Gastrocnemius medialis (tissue), 4 donors: ENCODE measurements at places on chromosomes 5 and 9. TPM values are rescaled to one million over a fixed set of nuclear protein-coding genes. Genes with fewer than 3 reads are reported as not detected.

The NOL8 gene
- total RNA-seq, result 11.5 TPM

The IFNA2 gene
- not detected for total RNA-seq

The LCN15 gene
- total RNA-seq, result not detected

The INSYN2B gene
- 0.07 TPM for total RNA-seq

The PHF24 gene
- not detected for total RNA-seq

The PLCXD3 gene
- 0.75 TPM for total RNA-seq

The FBP1 gene
- 0.46 TPM for total RNA-seq

The PPP1R26 gene
- 4.2 TPM for total RNA-seq

- DNase-seq, result no peak
Measured at GRCh38 chr9:130058887-130059286, 5.2 kb downstream of the GPR107 start.

GRCh38 chr9:120257483-120257882, 322.5 kb downstream of the CDK5RAP2 start:
- no peak for DNase-seq

- no peak for DNase-seq
Measured at GRCh38 chr5:112535356-112535755, 116.3 kb upstream of the EPB41L4A start.

DNA sequence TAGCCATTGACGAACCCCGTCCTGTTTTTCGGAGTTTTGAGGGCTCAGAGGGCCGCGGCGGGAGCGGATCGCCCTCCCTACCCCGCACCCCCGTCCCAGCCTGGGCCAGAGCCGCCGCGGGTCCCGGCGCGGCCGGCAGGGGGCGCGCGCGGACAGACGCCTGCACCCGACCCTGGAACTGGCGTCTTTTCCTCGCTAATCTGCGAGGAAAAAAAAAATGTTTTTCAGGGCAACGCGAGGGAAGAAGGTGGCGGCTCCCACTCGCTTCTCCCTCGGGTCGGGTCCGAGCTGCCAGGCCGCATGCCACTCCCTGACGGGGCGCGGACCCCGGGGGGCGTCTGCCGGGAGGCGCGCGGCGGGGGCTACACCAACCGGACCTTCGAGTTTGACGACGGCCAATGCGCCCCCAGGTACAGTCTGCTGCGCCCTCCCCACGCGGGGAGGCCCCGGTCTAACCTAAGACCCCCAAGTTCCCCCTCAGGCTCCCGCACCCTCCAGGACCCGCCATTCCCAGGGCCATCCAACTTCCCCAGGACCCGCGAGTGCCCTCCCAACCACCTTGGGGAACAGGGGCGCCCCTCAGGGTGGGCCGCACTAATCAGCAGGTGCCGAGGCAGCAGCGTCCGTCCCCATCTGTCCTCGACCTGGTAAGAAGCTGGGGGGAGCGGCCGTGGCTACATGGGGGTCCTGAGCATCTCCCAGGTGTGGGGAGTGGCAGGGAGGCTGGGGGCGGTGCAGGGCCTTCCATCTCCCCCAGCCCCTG, at the start of gene KCNT1:
Gene KCNT1 (plus strand): TSS at position 227 of the 763 bp plus-strand sequence. CDS start 74 bp downstream, at position 301.
- DNase-seq, result no peak

GRCh38 chr9:14453286-14453685, 139.3 kb upstream of the NFIB start:
- DNase-seq, result no peak

DNA sequence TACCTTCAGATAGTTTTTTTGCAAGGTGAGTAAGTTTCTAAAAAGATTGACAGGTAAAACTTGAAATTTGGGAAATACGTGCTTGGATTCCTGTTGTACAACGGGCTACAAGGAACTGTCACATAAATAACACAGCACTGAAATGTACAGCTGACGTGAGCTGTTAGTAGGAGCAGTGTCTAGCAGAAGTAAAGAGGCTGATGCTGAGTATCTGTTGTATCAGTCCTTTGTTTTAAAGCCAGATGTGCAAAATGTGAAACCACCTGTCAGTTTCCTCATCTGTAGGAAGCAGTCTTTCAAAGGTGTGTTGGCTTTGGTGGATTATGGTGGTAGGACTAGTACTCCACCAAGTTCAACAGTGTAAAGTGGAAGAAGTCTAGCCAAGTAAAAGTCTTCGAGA, 122.3 kb downstream of the EFNA5 start:
- no peak for DNase-seq

GRCh38 chr9:109639674-109640579, 140.1 kb upstream of the PALM2AKAP2 start:
- DNase-seq, result no peak

- DNase-seq, result no peak
Measured at GRCh38 chr5:149600932-149601331, 19.6 kb downstream of the ARHGEF37 start.

DNA sequence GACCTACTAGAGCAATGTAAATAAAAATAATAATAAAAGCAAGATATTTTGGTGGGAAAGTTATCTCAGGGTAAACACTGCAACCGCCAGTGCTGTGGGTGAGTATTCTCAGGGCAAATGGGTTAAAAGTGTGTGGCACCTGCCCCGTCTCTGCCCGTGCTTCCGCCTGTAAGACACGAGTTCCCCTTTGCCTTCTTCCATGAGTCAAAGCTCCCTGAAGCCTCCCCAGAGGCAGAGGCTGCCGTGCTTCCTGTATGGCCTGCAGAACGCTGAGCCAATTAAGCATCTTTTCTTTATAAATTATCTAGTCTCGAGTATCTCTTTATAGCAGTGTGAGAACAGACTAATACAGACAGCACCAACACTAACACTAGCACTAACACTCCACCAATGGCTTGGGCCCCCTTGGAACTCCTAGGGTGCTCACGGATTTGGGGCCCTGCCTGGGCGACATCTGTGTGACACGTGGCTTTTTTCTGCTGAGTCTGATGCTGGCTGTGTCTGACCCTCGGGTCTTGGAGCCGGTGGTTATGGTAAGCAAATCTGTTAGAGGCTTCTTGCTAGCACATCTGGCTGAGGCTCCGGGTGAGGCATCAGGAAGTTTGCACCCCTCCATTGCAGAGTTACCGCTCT, 10.6 kb downstream of the PLEKHG4B start:
- DNase-seq, result no peak

DNA sequence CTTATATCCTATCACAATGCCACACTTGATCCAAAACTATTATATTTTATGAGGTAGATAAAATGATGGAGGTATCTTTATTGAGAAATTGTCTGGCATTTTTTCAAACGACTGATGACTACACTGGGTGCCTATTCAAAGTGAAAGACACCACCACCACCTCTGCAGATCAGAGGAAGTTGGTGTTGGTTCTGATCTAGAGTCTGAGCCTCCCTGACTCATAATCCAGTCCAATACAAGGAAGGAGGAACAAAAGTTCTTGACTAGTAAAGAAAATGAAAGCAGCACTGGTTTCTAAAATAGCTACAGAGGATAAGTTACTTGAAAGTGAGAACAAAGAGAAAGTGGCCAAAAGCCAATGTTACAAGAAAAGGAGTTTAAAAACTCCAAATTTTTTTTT, 139.9 kb downstream of the RFX3 start:
- no peak for DNase-seq

DNA sequence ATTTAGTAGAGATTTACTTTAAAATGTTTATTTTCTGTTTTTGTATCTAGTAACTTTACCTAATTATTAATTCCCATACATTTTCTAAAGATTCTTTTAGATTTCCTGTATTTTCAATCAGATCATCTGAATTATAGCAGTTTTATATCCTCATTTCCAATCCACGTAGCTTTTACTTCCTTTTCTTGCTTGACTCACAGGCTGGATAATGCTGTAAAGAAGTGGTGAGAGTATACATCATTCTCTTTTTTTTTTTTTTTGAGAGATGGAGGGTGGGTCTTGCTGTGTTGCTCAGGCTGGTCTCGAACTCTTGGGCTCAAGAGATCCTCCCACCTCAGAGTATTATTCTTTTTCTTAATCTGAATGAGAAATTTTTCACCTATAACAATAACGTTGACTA, 11.2 kb upstream of the SETX start:
- DNase-seq, result no peak

DNA sequence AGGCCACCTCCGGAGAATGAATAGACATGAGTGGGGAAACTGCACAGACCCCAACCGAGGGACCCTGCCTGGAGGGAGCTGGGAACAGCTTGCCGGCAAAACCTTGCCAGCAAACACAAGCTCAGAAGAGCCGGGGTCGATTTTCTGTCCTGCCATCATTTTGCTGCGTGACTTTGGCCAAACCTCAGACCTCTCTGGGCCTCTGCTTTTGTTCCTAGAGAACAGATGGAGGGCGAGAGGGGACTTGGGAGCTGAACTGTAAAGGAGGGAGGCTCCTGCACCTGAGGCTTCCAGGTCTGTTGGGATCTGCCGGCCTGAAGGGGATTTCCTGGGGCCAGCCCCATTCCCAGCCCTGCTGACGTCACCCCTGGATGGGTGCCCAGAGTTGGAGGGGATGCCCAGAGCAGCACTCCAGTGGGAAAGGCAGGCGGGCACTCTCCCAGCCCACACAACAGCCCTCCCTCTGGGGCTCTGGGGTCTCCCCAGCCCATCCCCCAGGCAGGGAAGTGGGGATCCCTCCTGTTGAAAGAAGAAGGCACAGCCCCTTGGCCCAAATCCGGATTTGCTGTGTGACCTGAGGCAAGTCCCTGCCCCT, 40.4 kb upstream of the SYNPO start:
- peak; percentile 46 for DNase-seq

DNA sequence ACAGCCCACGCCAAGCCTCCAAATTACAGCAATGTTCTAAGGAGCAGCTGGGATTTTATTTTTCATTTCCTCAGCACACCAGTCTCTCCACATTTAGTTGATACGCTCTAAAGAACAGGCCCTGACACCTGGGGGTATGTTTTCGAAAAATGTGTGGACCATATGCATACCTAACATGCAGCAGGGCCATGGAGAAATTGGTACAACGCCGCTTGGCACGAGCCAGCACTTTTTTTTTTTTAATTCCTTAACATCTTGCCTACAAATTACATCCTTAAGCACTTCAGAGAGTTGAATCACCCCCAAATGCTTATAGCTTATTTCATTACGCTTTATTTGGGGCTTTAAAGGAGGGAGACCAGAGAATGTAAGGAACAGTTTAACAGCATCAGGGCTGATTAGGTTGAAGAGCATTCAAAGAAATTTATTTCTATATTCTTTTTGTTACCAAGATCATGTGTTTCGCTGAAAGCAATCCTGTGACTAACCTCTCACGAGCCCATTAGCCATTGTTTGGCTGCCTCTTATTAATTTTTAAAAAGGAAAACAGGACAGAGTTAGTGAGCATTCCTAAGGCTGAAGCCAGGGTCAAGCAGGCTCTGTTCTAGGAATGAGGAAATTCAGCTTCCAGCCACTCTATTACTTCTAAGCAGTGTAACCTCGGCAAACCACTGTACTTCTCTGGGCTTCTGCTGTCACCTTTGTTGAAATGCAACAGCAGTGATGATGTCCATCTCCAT, 173.8 kb downstream of the ACTL7B start:
- no peak for DNase-seq

DNA sequence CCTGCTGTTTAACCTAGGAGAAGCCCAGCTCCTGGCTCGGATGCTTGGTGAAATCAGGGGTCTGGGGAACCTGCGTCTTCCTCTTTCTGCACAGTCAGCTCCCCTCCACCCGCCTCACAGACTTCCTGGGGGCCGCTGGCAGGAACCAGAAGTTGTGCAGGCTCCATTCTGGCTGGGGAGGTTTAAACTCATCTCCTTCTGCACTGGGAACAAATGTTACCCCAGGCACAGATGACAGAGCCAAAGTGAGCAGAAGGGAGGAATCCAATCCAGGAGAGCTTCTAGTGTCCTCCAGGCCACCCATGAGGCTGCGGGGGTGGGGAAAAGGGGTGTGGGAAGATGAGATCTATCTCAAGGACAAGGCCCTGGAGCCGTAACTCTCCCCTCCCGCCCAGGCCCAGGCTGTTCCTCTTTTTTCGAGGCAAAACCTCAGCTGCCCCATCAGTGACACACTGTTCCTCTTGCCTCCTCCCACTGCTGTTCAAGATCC, 31.2 kb downstream of the KCNMB1 start:
- DNase-seq, result peak; percentile 62

DNA sequence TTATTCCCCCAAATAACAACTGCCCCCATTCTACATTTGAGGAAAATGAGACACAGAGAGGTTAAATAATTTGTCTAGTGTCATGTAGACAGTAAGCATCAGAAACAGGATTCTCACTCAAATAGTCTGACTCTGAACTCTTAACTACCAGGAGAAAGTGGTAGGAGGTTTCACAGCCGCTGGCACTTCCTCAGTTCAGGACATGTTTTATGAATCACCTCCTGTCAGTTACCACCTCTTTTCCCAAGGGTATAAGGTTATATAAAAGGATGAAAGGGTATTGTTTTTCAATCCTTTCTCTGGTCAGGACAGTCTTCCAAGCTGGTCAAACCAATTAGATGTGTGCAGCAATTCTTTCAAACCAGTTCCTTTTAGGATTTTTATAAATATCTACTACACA, 52.1 kb downstream of the TSSK1B start:
- DNase-seq, result no peak

- DNase-seq, result no peak
Measured at GRCh38 chr5:2996248-2996647, 244.8 kb upstream of the IRX2 start.

DNA sequence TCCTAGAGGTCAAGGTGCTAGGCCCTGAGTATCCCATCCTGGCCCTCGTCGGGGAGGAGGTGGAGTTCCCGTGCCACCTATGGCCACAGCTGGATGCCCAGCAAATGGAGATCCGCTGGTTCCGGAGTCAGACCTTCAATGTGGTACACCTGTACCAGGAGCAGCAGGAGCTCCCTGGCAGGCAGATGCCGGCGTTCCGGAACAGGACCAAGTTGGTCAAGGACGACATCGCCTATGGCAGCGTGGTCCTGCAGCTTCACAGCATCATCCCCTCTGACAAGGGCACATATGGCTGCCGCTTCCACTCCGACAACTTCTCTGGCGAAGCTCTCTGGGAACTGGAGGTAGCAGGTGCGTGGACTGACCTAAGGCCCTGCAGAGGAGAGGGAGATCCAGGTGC, 7.9 kb downstream of the BTNL9 start:
- no peak for DNase-seq

GRCh38 chr9:5958273-5958672, 57.2 kb downstream of the RANBP6 start:
- DNase-seq, result no peak

DNA sequence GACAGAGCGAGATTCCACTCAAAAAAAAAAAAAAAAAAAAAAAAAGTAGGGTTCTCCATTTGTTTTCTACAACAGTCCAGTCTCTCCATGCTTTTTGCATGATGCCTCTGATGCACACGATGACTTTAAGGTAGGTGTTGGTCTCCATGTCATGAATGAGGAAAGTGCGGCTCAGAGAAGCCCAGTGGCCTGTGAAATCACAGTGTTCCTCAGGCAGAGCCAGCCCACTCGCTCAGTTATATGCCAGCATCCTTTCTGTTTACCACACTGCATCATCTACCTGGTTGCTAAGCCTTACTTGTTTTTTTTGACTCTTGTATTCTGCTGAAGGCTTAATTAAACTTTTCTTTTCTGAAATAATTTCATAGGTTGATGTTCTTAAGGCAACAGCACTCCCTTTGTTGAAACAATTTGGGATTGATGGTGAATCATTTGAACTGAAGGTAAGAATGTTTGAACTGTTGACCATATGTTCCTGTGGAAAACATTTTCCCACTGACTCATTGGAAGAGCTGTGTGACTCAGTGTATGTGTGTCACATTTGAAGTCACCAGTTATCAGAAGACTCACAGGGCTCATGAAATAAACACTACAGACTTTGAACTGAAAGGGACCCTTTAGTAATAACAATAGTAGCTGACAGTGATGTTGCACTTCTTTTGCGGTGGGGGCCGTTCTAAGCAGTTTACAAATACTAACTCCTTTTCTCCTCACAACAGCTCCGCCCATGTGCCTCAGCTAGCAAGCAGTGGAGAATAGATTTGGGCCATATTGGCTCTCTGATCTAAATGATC, 40.2 kb downstream of the RCL1 start:
- no peak for DNase-seq

GRCh38 chr5:122877518-122877917, 32.1 kb downstream of the SNX24 start:
- no peak for DNase-seq

- DNase-seq, result no peak
Measured at GRCh38 chr9:4559261-4560182, 69.3 kb downstream of the SLC1A1 start.
